ENCODE measurements at places on chromosomes 4 and X.

DNA sequence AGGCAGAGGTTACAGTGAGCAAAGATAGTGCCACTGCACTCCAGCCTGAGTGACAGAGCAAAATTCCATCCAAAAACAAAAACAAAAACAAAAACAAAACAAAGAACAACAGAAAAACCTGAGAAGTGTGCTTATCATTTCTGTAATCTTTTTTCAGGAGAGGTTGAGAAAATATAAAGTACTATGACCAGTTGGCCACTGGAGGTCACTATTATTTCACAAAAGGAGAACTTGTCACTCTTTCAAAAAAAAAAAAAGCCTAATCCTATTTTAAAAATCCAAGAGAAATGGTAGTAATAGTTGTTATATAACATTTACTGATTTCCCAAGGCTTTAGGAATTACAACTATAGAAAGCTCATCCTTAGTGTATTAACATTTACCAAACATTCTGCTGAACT, 24.9 kb upstream of the RNF150 start:
- DNase-seq, result no peak

DNA sequence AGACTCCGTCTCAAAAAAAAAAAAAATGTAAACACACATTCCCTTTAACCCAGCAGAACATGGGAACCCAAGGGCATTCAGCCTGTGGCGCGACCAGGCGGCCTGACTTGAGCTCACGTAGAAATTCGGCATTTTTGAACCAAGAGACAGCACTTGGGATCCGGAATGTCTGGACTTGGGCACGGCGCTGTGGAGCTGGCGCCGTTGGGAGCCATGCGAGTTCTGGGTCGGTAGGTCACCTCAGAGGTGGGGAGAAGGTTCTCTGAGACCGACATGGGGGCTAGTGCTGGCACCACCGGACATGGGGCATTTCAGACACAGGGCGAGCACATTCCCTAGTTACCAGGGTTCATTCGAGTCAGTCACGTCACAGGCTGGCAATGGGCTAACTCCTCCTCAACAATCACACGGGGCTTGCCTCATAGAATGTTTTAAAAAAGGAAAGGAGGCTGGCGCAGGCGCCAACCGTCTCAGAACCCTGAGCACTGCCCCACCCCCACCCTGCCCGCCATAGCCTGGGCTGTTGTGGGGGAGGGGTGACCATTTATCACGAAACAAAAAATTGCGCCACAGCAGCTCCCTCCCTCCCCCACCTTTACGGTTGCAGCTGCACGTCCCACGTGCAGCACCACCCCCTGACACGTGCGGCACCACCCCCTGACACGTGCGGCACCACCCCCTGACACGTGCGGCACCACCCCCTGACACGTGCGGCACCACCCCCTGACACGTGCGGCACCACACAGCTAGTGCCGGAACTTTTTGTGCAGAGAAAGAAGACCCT, at the start of gene TEX28:
TEX28 (minus strand) TSS at position 334 of the 784 bp plus-strand sequence. CDS start 3,007 bp downstream, outside the sequence.
- DNase-seq, result no peak

DNA sequence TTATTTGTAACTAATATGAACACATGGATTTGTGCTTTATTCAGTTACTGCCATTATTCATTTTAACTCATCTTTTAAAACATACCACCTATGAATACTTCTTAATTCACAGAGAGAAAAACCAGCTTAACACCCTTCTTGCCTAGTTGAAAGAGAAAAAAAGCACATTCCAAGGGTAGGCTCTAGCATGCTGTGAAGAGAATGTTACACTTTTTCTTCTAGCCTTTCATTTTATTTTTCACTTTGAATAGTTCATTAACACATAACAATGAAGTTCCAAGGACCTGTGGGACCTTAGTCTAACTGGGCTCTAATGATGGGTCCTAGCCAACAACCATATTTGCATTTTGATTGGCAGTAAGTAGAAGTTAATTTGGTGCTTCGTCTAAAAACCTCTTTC, 279.9 kb upstream of the MAGEB2 start:
- no peak for DNase-seq

GRCh38 chr4:120446051-120446567, 379.5 kb upstream of the MAD2L1 start:
- no peak for DNase-seq

GRCh38 chrX:129961180-129962083, 21.0 kb upstream of the BCORL1 start:
- DNase-seq, result no peak

GRCh38 chrX:133783274-133783673, 202.1 kb downstream of the GPC3 start:
- DNase-seq, result no peak

DNA sequence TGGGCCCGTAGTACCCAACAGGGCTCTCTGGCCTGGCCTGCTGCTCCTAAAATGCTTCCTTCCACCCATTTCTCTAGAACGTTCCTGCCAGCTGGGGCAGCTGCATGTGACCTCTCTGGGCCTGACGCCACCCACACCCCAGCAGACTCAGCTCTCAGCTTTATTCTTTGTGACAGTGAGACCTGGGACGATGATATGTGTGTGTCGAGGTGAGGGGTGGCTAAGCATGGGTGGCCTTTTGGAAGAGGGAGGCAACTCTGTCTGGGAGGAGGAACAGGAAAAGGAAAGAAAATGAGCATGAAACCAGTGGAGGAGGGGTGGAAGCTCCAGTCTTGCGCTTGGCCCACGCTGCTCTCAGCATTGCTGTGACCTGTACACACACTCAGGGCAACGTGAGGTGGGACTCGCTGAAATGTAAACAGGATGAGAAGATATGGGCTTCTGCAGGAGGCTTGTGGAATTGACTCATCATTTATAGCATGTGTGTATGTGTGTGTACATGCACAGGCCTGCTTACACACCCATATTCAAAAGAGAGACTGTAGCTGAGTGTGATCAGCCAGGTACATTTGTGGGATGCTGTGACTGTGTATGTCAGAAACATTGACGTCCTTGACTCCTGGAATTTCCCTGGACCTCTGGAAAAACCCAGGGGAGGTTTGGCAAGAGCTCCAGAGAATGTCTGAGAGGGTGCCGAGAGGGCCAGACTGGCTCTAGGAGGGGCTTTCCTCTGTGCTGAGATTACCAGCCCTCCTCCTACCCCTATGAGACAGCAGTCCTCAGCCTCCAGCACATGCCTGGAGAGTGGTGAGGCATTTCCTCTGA, 137.9 kb downstream of the PJA1 start:
- DNase-seq, result no peak

DNA sequence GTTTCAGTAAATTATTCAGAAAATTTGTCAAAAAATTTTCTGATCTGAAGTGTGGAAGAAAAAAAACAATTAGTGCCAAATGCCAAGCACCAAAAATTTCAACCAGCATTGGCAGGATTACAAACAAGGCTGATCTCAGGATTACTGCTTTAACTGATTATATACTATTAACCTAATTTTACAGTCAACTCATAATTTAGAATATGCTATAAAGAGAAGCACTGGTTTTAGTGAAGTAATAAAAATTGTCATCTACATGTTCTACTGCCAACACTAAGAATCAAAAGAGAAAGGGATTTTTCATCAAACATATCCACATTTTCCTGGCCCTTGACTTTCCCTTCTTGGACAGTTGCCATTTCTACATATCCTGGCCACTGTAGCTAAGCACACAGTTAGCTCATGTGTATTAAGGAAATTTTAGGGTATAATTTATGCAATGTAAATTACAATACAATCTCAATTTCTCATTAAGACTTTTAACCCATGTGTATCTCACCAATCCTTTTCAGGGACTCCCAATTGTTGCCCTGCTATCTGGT, 33.8 kb downstream of the THOC2 start:
- DNase-seq, result no peak

- DNase-seq, result no peak
Observed at GRCh38 chr4:70637239-70637913, 8.8 kb downstream of the ENAM start.

DNA sequence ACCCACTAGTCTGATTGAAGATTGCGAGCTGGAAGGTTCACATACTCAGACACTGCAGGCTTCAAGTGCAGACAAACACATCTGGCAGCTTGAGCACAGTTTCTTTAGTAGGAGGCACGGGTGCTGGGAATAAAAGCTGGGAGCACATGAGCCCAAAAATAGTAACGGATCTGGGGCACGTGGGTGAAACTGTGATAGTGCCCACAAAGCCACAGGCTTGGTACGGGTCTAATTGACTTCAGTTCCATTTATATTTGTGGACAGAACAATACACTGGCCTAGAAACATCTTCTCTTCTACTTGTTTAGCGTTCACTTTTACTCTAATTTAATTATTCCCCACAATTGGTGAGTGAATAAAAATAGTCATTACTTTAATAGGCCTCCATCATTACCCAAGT, 2370.7 kb downstream of the PCDH7 start:
- DNase-seq, result no peak

Data from stimulated activated CD8-positive, alpha-beta memory T cell treated with anti-CD3 and anti-CD28 coated beads, Interleukin-4, amount 100 ng/mL, for 1 hour (primary cell).